ENCODE measurements at places on chromosomes 6 and 20.
A peak's percentile ranks its signal among the peaks of the same experiment; 100 is the strongest.

DNA sequence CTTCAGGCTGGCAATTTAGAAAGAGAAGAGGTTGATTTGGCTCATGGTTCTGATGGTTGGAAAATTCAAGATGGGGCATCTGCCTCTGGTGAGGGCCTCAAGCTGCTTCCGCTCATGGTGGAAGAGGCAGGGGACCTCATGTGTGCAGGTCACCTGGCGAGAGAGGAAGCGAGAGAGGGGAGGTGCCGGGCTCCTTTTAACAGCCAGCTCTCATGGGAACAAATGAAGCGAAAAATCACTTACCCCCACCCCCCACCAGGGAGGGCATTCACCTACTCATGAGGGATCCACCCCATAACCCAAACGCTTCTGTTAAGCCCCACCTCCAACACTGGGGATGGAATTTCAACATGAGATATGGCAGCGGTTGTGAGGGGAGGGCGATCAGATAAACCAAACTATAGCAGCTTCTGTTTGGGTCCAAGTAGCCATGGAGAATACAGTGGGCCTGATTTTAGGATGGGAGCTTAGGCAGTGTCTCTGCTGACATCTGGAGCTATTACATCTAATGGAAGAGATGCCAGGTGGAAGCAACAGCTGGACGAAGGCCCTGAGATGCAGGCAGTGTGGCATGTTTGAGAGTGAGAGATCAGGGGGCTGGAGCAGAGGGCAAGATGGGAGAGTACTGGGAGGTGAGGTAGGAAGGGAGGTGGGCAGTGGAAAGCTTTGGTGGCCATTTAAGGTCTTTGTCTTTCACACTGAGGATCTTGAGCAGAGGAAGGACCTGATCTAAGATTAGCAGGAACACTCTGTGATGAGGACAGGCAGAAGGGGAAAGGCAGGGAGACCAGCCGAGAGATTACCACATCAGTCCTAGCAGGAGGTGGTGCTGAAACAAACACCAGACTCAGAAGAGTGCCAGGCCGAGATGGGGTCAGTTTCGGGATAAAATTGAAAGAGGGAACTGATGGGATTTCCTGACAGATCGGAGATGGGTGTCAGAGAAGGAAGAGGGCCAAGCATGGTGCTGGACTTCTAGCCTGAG, 161.8 kb downstream of the NFATC2 start:
- no peak for DNase-seq

DNA sequence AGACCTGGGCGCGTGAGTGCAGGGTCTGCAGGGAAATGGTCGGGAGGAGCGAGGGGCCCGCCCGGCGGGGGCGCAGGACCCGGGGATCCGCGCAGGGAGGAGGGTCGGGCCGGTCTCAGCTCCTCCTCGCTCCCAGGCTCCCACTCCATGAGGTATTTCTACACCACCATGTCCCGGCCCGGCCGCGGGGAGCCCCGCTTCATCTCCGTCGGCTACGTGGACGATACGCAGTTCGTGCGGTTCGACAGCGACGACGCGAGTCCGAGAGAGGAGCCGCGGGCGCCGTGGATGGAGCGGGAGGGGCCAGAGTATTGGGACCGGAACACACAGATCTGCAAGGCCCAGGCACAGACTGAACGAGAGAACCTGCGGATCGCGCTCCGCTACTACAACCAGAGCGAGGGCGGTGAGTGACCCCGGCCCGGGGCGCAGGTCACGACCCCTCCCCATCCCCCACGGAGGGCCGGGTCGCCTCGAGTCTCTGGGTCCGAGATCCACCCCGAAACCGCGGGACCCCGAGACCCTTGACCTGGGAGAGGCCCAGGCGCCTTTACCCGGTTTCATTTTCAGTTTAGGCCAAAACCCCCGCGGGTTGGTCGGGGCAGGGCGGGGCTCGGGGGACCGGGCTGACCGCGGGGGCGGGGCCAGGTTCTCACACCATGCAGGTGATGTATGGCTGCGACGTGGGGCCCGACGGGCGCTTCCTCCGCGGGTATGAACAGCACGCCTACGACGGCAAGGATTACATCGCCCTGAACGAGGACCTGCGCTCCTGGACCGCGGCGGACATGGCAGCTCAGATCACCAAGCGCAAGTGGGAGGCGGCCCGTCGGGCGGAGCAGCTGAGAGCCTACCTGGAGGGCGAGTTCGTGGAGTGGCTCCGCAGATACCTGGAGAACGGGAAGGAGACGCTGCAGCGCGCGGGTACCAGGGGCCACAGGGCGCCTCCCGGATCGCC, 54.2 kb upstream of the HLA-A start:
- no peak for DNase-seq

- peak; percentile 70 for DNase-seq
Observed at GRCh38 chr6:5082487-5083306, 2.4 kb upstream of the PPP1R3G start.

DNA sequence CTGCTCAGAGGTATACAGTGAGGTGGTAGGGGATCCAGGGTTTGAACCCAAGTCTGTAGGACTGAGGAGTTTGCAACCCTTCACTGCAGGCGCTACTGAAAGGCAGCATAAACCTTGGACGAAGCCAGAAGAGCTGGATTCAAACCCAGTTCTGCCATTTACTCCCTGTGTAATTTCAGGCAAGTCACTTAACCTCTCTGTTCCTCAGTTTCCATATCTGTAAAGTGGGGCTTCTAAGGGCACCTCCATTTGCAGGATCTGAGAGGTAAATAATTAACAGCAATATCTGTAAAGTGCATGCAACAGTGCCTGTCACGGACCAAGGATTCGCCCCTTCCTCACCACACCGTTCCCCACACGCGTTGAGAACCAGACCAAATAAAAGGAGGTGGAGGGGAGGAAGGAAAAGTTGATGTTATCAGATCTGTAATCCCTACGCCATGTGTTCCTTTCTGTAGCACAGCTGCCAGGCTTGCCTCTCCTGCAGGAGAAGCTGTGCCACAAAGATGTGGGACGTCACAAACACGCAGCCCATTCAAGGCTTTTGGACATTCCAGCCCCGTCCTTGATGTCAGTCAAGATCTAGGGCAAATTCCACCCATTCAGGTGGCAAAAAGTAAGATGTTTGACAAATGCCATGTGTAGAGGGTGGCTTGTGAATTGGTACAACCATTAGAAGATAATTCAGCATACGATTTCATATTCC, 9.8 kb downstream of the RIPOR3 start:
- peak; percentile 19 for DNase-seq

- DNase-seq = no peak
Observed at GRCh38 chr20:19045371-19045770, 167.1 kb upstream of the SLC24A3 start.
